CD4-positive, alpha-beta T cell treated with Interleukin-4 for 1 hour (primary cell): ENCODE measurements at places on chromosomes 2 and 18.

- DNase-seq, result no peak
Observed at GRCh38 chr2:43190311-43191052, 35.9 kb downstream of the ZFP36L2 start.

GRCh38 chr2:85785027-85785822 lies 31.4 kb downstream of the ATOH8 start:
- no peak for DNase-seq

DNA sequence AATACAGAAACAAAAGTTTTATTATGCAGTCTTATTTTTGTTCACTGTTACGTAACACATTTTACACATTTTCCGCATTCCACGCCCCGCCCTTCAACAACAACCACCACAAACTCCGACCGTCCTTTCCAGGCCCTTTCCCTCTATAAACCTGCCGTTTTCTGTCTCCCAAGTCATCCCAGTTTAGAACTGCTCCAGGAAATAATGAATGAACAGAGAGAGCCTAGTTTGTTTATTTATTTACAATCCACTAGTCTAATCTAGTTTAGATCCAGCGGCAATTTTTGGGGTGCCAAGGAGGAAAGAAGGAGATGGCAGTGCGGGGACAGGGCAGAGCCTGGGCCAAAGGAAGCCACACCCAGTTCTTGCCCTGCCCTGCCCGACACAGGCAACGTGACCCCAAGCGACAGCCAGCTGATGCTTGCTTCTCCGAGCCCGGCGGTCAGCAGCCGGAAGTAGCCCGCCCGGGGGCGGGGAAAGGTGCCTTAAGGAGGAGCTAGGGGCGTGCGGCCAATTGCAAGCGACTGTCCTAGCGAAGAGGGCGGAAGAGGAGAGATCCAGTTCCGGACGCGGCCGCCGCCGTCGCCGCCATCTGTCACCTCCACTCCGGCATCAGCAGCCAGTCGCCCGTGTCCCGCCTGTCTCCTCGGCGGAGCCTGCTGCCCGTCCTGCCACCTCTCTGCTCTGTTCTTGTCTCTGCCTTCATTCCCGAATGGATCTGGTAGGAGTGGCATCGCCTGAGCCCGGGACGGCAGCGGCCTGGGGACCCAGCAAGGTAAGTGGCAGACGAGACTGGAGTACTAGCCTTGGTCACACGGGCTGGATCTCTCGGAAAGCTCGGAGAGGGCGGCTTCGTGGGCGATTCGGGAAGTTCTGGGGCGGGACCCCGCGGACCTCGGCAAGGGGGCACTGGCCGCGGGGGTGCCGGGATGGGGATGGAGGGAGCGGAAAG lies at the start of gene RIOK3:
Gene RIOK3 (plus strand): TSS at position 560 of the 952 bp plus-strand sequence. CDS start 153 bp downstream, at position 713.
- DNase-seq, result peak; percentile 94

- DNase-seq, result no peak
Observed at GRCh38 chr2:234137400-234138014, 87.0 kb downstream of the SPP2 start.

GRCh38 chr2:189129971-189130370 lies 49.6 kb downstream of the COL5A2 start:
- no peak for DNase-seq

DNA sequence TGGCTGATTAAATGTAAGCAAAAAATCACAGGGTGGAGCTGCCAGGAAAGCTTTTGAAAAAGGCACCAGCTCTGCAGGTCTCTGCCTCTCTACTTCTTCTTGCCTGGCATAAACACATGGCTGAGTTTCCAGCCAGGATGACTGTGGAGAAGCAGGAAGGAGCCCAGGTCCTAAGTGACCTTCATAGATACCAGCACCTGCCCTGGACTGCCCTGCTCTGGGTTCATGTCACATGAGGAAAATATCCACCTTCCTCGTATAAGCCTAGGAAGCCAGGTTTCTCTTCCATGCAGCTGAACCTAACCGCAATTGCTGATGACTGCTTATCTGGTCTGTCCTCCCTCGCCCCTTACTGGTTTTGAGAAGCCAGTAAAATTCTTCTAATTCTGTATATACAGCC lies 47.8 kb upstream of the CREB1 start:
- no peak for DNase-seq

- DNase-seq, result no peak
Observed at GRCh38 chr2:168089200-168089599, 158.2 kb downstream of the STK39 start.

GRCh38 chr18:57077005-57077765 lies 69.7 kb upstream of the BOD1L2 start:
- DNase-seq, result no peak

DNA sequence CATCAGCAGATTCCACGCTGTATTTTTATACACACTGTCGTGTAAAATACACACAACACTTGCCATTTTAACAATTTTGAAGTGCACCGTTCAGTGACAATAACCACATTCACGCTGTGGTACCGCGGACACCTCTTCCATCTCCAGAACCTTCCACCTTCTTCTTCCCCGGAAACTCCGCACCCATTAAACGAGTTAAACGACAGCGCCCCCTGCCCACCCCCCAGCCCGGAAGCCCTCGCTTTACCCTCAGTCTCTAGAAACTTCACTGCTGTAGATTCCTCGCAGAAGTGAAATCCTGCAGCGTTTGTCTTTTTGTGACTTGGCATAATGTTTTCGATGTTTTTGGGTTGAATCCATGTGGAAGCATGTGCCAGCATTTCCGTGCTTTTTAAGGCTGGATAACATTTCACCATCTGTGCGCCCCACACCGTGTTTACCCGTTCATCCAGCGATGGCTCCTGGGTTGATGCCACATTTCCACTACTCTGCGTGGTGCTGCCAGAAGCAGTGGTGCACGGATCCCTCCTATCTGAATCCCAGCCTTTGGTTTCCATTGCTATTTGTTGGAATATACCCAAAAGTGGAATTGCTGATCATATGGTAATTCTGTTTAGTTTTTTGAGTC lies 32.0 kb upstream of the TMEM18 start:
- DNase-seq, result no peak

- DNase-seq, result no peak
Observed at GRCh38 chr2:209772290-209772685, 656 bp downstream of the UNC80 start.

DNA sequence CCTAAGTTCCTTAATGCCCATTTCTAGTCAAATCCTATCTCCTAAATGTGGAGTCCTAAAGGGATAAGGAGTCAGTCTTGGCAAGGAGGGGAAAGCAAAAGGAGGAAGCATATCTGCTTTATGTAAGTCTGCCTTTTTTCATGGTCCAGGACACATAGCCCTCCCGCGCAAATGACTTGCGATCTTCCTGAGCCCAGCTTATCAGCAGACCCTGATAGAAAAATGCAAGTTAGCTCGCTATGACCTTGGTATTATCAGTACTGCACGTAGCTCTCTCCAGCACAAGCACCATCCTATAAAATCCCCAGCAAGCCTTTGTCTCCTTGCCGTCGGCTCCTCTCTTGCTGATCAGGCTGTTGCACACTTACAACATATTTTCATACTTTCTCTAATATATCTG lies 281.4 kb upstream of the KCNH7 start:
- no peak for DNase-seq

DNA sequence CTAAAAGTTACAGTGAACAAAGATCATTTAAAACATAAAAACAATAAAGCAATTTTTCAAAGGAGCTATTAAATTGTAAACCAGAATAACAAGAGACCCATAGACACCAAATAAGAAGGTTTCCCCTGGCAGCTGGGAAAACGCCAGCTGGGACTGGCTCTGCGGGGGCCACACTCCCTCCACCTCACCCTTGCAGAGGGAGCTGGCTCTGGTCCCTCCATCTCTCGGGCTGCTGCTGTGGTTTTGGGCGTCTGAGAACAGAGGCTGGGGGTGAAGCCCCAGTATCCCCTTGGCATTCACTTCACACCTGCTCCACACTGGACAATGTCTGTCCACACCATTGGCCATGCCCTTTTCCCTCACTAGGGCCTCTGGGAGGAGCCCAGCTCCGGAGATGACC lies 62.1 kb upstream of the OTOS start:
- DNase-seq, result no peak

- no peak for DNase-seq
Observed at GRCh38 chr2:19787134-19787533, 114.6 kb downstream of the TTC32 start.

GRCh38 chr18:10850840-10851239 lies 298.5 kb downstream of the PIEZO2 start:
- DNase-seq, result no peak

DNA sequence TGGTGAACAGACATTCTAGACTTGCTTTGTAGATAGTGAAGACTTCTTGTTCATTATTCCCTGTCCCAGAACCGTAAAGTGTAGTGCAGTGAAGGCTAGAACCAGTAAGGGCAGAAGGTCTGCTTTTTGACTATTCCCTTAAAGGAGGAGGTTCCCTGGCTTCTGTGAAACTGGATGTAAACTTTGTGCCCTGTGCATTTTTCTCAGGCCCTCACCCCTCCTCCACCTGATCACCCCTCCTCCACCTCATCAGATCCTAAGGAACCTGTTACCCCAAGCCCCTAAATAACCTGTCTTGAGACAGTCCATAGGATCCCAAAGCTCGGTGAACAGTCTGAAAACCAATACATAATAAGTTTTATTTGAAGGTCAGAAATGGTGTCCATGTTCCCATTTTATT lies 33.7 kb downstream of the SFT2D3 start:
- no peak for DNase-seq

- DNase-seq, result no peak
Observed at GRCh38 chr2:27258051-27258450, 4.8 kb downstream of the SLC30A3 start.

- no peak for DNase-seq
Observed at GRCh38 chr2:46954951-46955571, 39.5 kb upstream of the MCFD2 start.

DNA sequence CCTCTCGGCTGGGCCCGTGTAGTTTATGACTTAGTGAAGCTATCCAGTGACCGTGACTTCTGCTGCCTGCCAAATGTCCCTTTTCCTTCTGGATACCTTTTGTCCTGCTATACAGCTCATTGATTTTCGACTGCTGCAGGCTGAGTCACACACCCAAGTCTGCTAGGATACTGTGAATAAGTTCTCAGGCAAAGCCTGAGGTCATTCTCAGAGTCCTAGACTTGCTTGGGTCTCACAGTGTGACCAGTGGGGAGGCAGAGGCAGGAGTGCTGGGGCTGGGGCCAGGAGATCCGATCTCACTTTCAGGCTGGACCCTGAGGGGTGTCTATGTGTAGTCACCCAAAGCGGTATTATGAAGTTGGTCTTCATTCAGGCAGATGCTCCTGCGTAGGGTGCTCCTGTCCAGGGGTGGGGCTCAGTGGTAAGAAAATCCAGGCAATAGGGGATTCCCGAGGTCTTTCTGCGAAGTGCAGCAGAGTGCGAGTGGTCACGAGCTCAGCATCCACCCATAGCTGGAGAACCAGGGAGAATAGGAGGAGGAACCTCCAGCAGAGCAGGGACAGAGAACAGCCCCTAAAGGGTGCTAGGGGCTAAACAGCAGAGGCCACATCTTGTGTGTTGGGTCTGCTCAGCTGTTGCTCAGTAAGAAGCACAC lies 268.6 kb upstream of the NCKAP5 start:
- no peak for DNase-seq

DNA sequence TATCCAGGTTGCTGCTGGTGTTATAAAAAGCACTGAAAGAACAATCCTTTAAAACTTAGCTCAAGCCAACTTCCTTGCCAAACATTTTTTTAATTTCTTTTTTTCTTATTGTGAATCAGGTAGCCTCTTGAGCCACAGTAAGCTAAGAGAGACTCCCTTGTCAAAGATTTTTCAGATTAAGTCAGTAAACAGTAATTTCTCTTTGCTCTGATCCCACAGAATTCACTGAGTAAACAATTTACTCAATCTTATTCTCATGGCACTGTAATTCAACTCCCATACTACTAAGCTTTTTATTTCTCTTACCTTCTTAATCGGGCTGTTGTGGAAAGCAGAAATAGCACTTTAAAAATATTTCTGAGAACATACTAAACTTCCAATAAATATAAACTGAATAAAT lies 82.7 kb downstream of the C2orf74 start:
- DNase-seq, result no peak

- no peak for DNase-seq
Observed at GRCh38 chr18:36372903-36373311, 75.4 kb downstream of the FHOD3 start.

- no peak for DNase-seq
Observed at GRCh38 chr2:3197308-3197707, 180.3 kb downstream of the EIPR1 start.

GRCh38 chr2:126775300-126775985 lies 119.5 kb downstream of the GYPC start:
- DNase-seq, result no peak

GRCh38 chr2:134411279-134411827 lies 157.5 kb downstream of the MGAT5 start:
- DNase-seq, result no peak

DNA sequence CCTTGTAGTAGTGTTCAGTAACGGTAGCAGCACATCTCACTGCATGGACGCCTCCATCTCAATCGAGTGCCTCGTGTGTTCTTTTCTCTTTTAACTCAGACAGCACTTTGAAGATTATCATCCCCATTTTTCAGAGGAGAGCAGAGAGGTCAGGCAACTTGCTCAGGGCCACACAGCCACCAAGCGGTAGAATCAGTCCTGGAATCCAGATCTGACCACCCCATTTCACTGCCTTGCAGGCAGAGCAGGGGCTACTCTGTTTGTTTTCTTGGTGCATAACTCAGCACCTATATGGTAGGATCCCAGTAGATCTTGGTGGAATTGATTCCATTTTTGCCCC lies 129.5 kb downstream of the SMAD7 start:
- DNase-seq, result peak; percentile 7

DNA sequence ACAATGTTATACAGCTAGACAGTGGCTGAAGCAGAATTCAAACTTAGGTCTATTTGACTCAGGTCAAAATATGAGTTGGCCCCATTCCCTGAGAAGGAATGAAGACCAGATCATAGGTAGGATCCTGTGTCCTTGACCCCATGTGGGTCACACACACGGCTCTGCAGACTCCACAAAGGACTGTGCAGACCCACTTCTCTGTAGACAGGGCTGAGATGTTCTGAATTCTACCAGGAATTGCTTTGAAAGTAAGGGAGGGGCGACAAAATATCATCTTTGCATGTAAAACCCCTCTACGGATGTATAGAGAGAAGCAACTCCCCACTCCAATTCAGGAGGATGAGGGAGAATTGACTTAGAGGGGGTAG lies 62.3 kb upstream of the CTIF start:
- DNase-seq, result no peak

GRCh38 chr2:70806013-70806412 lies 14.4 kb downstream of the CLEC4F start:
- no peak for DNase-seq

- DNase-seq, result no peak
Observed at GRCh38 chr2:886072-887022, 64.3 kb upstream of the SNTG2 start.
